ENCODE measurements at places on chromosomes 12 and 14.

DNA sequence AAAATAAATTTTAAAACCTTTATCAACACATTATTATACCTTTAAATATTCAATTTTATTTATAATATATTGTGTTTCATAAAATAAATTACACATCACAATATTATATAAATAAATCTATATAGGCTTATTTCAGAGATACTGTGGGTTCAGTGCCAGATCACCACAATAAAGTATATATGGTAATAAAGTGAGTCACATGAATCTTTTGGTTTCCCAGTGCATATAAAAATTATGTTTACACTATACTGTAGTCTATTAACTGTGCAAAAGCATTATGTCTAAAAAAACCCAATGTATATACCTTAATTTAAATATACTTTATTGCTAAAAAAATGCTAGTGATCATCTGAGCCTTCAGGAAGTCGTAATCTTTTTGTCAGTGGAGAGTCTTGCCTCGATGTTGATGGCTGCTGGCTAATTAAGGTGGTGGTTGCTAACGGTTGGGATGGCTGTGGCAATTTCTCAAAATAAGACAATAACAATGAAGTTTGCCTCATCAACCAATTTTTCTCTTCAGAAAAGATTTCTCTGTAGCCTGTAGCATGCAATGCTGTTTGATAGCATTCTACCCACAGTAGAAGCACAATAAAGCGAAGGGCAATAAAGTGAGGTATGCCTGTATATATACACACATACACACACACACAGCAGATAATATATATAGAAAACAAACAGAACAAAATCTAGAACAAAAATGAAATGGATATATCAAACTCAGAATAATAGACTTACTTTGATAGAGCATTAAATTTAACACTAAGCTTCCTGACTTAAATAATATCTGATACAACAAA, 32.4 kb downstream of the CCDC59 start:
- no peak for DNase-seq

- DNase-seq, result no peak
Measured at GRCh38 chr12:51941011-51941581, 10.4 kb upstream of the ACVR1B start.

DNA sequence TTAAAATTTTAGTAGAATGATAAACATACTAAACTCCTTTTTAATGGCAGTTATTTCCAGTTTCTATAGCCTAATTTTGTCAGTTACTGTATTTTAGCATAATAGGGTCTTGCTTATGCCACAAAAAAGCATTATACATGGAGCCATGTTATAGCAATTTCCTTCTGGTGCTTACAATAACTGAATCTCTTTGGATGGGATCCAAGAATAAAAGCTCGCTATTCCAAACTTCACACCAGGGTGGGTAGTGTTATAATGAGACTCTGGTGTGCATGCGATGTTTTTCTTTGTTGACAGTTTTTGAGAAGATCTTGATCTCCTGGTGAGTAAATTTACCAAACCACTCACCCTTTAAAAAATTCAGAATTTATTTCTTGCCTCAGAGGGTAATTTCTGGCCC, 90.4 kb upstream of the CCDC91 start:
- DNase-seq, result no peak

DNA sequence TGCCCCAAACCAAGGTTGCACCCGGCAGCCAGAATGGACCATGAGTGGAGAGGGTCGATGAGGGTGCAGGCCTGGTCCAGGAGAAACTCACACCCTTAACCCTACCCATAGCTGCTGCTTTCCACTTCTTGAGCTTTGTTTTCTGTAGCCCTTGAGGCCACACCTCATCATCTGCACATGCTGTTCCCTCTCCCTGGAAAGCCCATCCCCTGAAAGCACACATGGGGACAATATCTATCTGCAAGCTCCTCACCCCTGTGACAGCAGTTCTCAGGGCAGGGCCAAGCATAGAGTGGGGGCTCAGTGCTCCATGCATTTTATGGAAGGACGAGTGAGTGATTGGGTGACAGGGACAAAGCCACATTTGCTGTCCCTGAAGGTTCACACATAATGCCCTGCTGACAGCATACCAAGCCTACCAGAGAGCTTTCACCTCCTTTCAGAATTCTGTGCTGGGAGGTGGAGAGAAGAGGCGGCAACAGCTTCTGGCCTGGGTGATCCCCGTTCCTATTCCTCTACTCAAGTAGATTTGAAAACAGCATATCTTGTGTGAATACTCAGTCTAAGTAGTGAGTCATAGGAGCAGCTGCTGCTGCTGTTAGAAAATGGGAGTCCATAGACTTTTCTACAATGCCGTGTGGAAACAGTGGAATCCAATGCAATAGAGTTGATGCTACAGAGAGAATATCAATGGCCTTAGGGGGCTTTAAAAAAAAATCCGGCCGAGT, 44.6 kb downstream of the SRGAP1 start:
- no peak for DNase-seq

DNA sequence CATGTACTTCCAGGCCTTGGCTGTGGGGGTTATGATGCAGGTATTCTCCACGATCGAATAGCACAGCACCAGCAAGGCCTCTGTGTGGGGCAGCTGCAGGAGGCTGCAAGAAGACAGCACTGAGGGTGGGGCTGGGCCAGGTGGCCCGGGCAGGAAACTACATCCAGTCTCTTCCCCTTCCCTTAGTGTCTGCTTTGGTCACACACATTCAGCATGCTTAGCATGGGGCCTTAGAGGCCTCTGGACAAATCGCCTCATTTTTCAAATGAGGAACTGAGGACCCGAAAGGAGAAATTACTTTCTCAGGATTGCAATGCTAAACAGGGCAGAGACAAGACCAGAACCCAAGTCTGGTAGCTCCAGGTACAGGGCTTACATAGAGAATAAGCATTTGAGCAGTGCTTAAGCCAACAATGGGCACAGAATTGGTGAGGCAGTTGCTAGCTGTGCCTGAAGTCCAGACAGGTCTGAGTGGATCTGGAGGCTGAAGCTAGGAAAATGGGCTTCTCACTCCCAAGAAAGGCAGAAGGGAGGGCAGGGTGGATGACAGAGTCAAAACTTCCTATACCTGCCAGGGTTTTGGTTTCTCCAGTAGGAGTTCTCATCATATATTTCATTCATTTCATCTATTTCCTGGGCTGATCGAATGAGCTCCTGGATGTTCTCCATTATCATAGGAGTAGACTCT, 3.5 kb downstream of the ACRBP start:
- DNase-seq, result no peak

- DNase-seq, result no peak
Measured at GRCh38 chr12:9132008-9132535, 16.4 kb upstream of the A2M start.

- DNase-seq, result no peak
Measured at GRCh38 chr14:49512147-49512551, 74.0 kb downstream of the RPS29 start.

DNA sequence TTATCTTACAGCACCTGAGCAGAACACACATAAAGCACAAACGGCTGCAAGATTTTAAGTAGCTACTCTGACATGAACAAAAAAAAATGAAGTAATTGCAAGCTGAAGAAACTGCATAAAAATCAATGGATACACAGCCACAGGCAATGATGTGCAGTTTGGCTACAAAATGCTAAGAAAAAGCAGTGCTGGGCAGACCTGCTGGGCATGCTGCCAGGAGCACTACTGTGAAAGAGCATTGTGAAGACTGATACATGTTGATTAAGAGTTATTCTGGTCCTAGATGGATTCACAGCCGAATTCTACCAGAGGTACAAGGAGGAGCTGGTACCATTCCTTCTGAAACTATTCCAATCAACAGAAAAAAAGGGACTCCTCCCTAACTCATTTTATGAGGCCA, 20.1 kb upstream of the RTN1 start:
- no peak for DNase-seq

- DNase-seq, result no peak
Measured at GRCh38 chr12:84973026-84973425, 60.4 kb upstream of the SLC6A15 start.

DNA sequence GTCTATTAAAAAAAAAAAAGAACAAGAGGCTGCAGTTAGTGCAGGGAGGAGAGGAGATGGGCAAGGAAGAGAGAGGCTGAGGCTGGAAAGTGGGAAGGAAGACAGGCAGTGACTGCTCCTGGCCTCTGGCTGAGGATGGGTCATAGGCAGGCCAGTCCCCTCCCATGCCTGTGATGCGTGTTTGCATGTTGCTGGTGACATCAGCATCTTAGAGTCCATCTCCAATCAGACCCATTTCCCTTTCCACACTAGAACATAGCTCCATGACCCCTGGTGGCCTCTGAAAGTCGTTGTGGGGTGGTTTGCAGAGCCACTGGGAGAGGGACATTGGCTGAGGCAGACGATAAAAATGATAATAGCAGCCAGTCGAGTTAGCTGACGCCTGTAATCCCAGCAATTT, 132.9 kb downstream of the PTPN11 start:
- DNase-seq, result no peak

- DNase-seq, result no peak
Measured at GRCh38 chr12:109302770-109303169, 6.3 kb downstream of the FOXN4 start.

GRCh38 chr12:65540140-65540539, 261.7 kb downstream of the MSRB3 start:
- no peak for DNase-seq
